ENCODE measurements at places on chromosomes 16 and 17.

- no peak for DNase-seq
Observed at GRCh38 chr17:32261417-32261736, 4.3 kb upstream of the RHBDL3 start.

- no peak for DNase-seq
Observed at GRCh38 chr17:64269687-64270649, 6.9 kb upstream of the TEX2 start.

DNA sequence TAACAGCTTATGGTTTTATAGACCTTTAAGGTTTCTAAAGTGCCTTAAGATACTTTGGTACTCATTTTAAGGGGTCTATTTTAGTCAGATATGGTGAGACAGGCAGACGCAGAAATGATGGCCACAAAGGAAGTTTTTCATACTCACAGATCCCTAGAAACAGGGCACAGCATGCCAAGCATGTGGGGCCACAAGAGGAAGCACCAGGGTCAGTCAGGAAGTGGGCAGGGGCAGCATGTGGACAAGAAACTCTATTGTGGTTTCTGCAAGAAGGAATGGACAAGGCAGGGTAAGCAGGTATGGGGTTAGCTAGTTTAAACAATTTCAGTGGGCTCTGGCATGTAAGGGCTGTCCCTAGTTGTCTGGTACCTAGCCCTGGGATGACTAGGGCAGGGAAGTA lies 8.5 kb downstream of the EFCAB3 start:
- DNase-seq, result no peak

- DNase-seq, result no peak
Observed at GRCh38 chr16:50425648-50426047, 56.9 kb upstream of the BRD7 start.

DNA sequence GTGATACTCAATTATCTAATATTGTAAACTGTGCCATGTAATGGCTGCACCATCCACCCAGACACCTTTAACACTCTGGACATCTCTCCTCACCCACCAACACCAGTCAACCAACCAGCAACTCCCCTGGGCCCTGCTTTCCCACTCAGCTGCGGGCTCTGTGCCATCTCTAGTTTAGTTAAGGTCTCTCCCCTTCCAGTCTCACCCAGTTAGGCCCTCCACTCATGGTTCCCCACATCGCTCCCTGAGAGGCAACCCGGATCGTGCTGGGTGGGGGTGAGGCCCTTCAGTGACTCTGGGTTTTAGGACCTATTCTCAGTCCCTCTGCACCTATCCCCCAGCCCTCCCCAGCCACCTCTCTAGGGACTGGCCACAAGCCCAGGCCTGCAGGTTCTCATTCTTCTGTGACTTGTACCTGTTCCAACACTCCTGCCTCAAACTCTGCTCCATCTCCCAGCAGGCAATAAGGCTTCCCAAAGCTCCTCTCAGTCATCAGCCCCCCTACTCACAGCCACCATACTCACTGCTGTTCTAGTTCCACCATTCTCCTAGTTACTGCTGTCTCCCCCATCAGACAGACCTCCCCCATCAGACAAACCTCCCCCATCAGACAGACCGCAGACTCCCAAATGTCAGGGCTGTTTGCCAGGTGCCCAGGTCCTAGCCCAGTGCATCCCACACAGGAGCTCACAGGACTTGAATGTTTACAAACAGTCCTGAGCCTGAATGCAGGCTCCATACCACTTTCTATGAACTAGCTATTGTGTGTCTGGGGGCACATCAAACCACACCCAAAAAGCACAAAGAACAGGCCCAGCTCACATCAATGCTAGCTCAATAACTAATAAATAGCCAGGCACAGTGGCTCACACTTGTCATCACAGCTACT lies 2.6 kb downstream of the TK2 start:
- DNase-seq, result no peak

- DNase-seq, result no peak
Observed at GRCh38 chr17:55660178-55660886, 62.3 kb downstream of the TMEM100 start.

DNA sequence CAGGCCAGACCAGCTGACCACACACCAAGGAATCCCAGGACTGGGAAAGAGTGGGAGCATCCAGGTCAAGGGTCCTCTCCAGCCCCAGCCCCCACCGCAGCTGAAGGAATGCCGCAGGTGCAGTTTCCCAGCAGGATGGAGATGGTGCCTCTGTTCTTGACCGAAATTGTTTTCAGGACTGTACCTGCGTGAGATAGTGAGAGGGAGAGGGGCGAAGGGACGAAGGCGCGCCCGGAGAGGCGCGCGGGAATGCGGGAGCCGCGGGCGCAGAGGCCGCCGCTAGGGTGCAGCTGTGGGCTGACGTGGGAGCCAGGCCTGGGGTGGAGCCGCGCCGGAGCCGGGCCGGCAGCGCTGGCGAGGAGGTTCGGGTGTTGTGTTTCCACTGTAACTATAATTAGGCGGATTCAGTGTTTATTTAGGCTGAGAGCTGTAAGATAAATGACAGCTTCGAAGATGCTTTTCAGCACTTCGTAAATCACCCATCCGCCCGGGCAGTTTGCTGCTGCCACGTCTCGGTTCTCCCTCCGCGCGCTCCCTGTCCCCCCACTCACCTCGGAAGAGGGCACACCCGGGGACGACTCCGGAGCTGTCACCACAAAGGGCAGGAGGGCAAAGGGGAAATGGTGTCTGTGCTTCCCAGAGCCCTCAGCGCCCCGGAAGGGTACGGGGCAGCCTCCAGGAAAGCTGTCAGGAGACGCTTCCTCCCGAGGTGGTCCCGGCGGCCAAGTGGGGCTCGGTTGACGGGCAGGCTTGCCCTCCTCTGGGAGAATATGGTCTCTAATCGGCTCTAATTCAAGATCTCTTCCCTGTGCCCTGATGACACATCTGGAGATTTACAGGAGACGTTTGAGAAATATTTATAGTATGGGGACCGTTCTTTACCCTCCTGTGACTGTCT lies 38.2 kb downstream of the HOXB1 start:
- DNase-seq, result peak; percentile 75
